ENCODE measurements at places on chromosomes 12 and 14. TPM values are rescaled to one million over a fixed set of nuclear protein-coding genes. Genes with fewer than 3 reads are reported as not detected.
A peak's percentile ranks its signal among the peaks of the same experiment; 100 is the strongest.

DNA sequence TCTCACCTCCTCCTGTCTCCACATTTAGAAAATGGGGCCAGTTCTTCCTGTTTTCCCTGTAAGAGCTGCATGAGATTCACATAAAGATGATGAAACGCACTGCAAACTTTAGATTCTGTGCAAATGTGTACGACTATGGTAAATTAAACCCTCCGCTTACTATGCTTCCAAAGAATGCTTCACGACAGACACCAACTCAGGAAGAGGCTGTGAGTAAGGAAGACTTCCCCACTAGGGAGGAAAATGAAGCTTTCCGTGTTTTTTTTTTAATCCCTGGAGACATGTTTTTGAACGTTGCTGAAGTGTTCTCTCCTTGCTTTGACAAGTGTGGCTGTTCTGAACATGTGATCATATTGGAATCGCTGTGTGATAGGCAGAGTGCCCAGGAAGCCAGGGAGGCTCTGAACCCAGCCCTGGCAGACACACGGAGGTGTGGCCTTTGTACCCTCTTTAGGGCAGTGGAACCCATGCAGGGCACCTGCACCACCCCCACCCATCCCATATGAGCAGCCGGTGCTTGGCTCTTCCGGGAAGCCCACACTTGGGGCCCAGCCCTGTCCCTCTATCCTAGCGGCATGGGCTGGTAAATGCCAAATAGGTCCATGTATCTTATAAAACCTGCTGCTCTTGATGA is 7.5 kb upstream of the SYNE3 start:
- no peak for DNase-seq

- peak; percentile 0 for DNase-seq
These were observed 19.9 kb upstream of the NEDD1 start for GRCh38 chr12:96886998-96887677.

DNA sequence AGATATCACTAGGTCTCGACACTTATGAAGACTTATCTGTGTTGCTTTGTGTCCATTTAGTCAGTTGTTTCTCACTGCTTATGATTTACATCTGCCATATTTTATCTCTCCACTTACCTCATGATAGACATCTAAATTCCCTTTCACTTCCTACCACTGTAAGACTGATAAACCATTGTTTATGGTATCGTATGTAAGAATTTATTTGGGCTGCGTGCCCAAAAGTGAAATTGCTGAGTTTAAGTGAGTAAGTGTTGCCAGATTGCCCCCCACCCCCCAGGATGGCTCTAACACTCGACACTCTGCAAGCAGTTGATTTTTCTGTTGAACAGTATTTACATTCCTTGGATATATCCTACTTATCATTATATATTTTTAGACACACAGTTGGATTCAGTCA is 69.9 kb upstream of the MON2 start:
- no peak for DNase-seq

DNA sequence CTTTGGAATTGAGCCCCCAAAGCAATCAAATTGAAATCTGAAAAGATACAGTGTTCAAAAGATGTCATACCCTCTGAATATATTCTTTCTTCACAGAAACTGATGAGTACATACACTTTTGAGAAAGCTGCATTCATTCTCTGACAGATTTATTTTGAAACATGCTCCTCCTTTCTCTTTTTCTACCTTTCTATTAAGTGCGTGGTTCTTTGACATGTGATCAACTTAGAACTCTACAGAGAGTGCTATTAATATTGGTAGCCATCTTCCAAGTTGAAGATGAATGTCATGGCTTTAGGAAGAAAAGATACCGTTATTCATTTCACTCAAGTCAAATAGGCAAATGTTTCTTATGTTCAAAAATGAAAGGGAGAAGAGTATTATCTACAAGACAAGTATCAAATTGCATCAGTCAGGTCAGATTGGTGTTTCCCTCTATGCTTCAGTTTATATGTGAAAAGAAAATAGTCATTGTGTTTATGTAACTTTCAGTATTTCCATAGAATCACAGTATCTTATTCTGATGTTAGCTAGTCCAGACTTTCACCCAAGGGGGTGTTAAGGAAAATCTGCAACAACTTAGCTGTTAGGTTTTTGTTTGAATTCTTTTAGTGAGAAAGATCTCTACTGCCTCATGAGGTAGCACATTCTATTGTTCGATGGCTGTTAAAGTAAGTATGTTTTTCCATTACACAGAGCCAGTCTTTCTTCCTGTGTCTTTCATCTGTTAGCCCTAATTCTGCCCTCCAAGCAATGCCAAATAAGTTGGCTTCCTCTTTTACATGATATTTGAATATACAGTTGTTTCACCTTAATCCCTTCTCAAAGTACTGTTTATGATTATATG is 55.4 kb upstream of the GARIN2 start:
- DNase-seq = no peak

DNA sequence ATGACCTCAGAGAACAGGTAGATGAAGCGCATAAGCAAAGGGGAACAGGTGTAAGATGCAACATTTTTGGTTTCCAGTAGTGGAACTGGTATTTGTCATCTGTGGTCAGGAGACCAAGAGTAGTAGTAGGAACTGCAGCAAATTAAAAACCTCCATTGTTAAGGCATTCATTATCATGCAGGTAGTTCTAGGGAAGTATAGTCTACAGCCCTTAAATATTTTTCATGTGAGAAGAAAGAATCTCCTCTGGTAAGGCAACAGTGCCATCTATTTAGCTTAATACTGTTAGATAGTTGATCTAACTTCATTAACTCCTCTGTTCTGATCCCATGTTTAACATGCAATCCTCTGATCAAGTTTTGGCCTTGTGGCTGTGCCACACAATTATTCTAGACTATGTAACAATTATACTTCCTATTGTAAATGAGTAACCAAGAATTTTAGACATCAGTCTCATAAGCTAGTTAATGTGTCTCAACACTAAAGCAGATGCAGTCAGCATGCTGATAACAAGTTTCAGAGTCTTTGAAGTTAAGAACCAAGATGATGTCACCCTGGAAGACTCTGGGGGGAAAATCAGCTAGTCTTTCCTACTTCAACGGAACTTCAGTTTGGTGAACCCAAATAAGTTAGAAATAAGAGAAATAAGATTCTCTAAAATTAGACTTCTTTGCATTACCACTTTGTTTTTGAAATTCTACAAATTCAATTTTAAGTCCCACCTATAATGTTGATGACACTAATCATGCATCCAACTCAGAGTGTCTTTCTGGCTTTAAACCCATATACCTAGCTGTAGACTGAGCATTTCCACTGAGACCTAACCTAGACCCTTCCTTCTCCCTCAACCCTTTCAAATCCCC is 70.9 kb downstream of the STXBP6 start:
- DNase-seq = no peak

OR4M1 gene
- not detected for total RNA-seq

- no peak for DNase-seq
These were observed 52.0 kb upstream of the SAV1 start for GRCh38 chr14:50719911-50720759.

KRT3 gene
- total RNA-seq = not detected

DNA sequence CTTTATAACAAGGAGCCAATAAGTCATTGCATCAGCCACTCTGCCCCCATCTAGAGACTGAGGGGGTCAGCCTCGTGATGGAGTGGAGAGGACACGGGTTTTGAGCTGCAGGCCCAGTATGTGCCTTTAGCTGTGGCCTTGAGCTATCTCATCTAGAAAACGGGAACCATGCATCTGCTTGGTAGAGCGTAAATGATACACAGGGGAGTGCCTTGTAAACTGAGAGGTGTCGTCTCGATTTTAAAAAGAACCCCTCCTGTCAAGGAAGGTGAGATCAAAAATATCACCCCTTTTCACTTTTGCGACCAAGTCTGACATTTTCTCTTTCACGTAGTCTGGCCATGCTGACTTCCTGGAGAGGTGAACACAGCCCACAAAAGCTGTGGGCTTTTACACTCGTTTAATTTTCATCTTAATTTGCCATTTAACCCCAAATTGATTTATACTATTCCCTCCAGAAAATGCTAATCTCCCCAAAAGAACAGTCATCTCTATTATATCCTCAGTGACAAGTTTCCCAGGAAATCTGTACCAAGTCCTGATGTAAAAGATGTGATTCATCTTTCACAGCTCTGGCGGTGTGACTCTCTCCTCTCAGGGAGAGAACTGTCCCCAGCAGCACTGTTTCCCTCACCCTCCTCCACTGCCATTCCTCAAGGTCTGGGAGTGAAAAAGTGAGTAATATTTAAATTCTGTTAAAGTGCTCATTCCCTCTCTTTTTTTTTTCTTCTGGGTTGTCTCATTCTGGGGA is 30.6 kb downstream of the VCPKMT start:
- peak; percentile 18 for DNase-seq

RNASE3 gene
- not detected for total RNA-seq

- no peak for DNase-seq
These were observed 70.1 kb downstream of the SLC6A15 start for GRCh38 chr12:84842406-84843013.

DNA sequence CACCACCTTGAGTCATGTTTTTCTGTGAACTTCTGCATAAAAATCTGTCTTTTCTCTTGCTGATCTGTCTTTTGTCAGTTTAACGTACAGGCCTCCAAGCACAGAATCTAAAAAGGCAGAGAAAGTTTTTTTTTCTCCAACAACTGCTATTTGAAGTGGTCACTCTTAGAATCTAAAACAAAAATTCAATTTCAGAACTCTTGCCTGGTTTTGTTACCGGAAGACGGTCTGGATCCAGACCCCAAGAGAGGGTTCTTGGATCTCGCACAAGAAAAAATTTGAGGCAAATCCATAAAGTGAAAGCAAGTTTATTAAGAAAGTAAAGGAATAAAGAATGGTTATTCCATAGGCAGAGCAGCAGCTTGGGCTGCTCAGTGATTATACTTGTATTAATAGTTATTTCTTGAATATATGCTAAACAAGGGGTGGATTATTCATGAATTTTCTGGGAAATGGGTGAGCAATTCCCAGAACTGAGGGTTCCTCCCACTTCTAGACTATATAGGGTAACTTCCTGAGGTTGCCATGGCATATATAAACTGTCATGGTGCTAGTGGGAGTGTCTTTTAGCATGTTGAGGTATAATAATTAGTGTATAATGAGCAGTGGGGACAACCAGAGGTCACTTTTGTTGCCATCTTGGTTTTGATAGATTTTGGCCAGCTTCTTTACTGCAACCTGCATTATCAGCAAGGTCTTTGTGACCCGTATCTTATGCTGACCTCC is 150.0 kb upstream of the PLEKHA5 start:
- no peak for DNase-seq

- DNase-seq = no peak
These were observed 14.4 kb downstream of the PLEKHG7 start for GRCh38 chr12:92717202-92717601.

GRCh38 chr14:89422952-89423345 is 5.9 kb upstream of the FOXN3 start:
- DNase-seq = no peak

LBHD2 gene
- total RNA-seq = not detected

- no peak for DNase-seq
These were observed 51.0 kb downstream of the SPPL3 start for GRCh38 chr12:120853188-120853587.

DNA sequence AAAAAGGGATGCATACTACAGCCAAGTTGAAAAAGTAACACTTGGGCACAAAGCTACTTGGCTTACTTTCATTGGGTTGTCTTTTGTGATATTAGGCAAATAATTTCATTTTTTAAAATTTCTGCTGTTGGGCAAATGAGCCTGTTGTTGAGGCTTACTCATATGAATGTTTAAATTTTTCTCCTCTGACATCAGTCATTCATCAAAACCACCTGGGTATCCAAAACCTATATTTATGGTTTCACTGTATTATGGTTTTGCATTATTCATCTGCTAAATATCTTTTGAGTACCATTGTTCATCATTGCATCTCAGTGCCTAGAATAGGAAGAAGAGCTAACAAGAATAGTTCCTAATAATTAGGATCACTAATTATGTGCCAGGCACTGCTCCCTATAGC is 28.1 kb downstream of the DYRK2 start:
- DNase-seq = no peak

- no peak for DNase-seq
These were observed 2.2 kb downstream of the KLRB1 start for GRCh38 chr12:9605483-9605882.

- DNase-seq = no peak
These were observed 194.6 kb downstream of the ERC1 start for GRCh38 chr12:1185460-1186182.

ADSS1 gene
- 4.8 TPM for total RNA-seq

KRT83 gene
- total RNA-seq = not detected

DNA sequence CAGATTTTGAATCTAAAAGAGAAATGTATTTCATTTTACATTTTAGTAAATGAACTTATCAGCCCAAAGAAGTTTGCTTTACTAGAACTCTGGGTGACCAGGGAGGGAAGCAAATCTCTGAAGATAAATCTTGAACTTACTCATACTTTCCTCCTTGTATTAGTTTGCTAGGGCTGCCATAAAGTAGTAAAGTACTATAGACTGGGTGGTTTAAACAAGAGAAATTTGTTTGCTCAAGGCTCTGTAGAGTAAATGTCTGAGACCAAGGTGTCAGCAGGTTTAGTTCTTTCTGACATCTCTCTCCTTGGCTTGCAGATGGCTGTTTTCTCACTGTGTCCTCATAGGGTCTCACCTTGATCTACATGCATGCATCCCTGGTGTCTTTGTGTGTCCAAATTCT is 926.0 kb downstream of the DIO2 start:
- no peak for DNase-seq

GRCh38 chr12:130017591-130018449 is 114.0 kb upstream of the TMEM132D start:
- peak; percentile 58 for DNase-seq

GRCh38 chr12:10600988-10601387 is 12.4 kb downstream of the MAGOHB start:
- DNase-seq = no peak
